ENCODE measurements at places on chromosomes 3 and 15.

DNA sequence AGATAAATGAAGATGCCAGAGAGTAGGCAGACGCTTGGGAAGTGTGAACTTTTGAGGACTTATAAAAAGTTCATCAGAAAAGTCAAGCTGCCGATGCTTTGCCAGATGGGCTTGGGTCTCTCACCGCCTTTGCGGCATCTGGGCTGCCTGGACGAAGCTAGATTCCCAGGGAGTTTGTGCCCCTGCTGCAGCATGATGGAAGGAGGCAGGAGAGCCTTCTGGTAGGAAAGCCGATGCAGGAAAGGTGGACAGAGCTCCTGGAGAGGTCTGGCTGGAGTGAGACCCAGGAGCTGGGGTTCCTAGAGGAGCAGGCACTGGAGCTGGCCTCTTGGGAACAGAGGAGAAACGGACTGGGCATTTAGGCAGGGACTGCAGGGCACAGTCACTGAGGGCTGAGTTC lies 51.9 kb upstream of the ATP2B2 start:
- DNase-seq, result no peak

DNA sequence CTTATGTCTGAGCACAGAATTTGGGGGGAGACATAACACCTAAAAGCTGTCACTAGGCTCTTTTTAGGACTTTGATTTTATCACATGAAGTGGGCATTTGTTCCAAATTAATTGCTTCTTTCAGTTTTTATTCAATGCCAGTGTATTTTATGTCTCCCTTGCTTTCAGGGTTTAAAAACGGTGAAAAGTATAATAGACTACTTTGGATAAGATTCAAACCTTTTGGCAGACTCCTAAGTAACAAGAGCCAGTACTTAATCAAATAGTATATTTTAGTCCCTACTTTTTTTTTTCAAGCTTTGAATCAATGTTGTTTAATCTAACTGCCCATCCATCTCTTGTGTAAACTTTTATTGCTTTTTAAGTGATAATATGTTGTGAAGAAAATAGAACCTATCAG lies 847.2 kb upstream of the DPPA4 start:
- no peak for DNase-seq

DNA sequence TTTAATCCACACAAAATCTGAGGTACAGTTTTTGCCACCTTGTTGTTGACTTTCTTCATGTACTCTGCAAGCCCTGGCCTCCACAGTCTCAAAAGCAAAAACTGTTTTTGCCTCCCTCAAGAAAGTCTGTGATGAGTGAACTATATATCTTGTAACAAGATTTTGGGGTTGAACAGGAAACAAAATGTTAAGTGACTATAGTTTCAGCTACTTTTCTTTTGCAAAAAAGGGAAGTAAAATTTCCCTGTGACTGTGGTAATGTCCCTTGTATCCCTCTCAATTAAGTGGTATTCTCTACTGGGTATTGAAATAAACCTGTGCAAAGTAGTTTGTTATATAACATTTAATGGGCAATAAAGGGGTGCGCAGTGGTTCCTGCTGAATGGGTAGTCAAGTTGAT lies 21.3 kb upstream of the SCAANT1 start:
- no peak for DNase-seq

DNA sequence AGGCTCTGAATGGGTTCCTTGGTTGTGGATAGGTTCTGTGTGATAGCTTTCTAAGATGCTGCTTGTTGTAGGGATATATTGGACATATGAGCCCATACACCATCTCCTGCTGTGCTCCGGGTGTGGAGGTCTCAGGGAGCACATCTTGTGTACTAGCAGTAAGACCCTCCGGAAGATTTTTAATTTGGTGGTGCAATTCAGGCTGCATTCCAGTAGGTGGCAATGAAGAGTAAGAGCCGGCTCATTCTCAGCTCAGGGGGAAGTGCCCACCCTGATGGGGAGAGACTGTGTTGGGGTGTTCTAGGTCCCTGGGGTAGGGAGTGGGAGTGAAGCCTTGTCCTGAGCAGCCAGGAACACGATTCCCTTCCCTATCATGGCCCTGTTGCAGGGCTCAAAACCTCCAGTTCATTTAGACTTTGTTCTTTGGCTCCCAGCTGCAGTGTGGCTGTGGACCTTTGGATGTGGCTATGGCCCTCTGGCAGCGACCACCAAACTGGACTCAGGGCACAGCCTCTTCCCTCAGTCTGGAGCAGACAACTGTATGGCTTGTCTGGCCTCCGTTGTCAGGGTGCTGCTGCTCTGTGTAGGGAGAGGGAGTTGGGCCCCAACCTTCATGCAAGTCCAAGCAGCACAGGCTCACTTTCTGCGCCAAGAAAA lies 104.7 kb downstream of the UNC13C start:
- DNase-seq, result peak; percentile 47

DNA sequence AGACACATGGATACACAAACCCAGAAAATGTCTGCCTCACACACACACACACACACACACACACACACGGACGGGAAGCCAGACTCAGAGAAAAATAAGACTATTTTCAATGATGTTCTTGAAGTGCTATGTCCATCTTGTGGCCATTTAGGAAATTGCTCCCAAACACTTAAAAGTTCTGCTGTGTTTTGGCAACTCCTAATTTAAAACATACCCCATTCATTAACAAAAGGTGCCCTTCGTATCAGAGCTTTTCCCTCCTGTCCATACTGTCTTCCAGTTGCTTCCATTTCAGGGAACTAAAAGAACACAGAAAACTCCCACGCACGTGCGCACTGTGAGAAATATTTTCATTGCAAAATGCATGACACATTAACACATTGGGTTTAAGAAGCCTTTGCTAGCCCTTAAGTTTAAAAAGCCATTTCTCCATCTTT lies 44.6 kb downstream of the SLC12A1 start:
- DNase-seq, result peak; percentile 67

GRCh38 chr3:112773864-112774263 lies 72.8 kb downstream of the CD200R1L start:
- DNase-seq, result peak; percentile 91

- DNase-seq, result peak; percentile 3
Observed at GRCh38 chr15:94749811-94750617, 518.7 kb downstream of the MCTP2 start.

- no peak for DNase-seq
Observed at GRCh38 chr15:100737214-100737613, 134.8 kb downstream of the ASB7 start.

GRCh38 chr15:31387092-31387478 lies 60.5 kb downstream of the KLF13 start:
- no peak for DNase-seq

- no peak for DNase-seq
Observed at GRCh38 chr3:20406611-20407011, 220.6 kb upstream of the SGO1 start.

DNA sequence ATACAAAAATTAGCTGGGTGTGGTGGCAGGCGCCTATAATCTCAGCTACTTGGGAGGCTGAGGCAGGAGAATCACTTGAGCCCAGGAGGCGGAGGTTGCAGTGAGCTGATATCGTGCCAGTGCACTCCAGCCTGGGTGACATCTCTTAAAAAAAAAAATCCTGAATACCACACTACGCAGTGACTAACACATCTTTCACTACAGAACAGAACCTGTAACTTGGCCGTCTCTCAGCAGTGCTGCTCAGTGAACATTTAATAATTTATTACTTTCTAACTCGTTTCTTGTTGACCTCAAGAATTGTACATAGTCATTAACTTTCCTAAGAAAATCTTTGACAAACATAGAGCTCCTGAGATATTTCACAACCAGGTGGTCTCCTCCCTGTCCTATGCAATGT lies 3.8 kb downstream of the GREM1 start:
- DNase-seq, result no peak

DNA sequence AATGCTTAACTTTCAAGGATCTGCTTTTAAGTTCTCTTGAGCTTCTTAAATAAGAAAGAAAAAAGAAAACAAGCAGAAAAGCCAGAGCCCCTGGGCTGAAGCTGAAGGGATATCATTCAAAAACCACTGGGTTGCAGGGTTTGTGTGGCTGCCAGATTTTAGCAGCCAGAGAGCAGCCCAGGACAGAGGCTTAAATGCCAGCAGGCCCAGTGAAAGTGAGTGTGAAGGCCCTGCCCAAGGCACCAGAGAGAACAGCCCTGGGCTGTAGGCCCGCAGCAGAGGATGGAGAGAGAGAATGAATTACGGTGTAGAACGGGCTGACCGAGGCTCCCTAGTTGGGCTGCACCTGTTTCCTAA lies 106.3 kb upstream of the BOC start:
- no peak for DNase-seq

DNA sequence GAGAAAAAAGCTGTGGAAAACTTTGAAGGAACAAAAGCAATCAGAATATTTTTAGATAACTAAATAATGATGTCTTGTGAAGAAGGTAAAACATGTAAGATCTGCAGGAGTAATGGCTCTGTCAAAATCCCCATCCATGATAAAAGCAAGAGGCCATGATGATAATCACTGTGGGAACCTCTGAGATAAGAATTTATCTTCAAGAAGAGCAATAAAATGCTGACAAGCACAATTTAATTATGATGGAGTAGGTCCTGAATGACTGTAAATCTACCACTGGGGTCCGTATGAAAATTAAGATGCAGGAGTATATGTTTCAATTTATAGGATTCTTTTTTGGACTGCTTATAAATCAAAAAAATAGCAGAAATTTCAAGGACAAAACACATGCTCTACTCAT lies 68.3 kb upstream of the CHMP2B start:
- DNase-seq, result no peak

- DNase-seq, result no peak
Observed at GRCh38 chr15:46442901-46443590, 808.2 kb downstream of the SQOR start.

GRCh38 chr15:64236156-64236894 lies 73.5 kb upstream of the PPIB start:
- no peak for DNase-seq

GRCh38 chr3:18712713-18713576 lies 287.8 kb upstream of the SATB1 start:
- no peak for DNase-seq

GRCh38 chr15:70720228-70721016 lies 42.9 kb downstream of the UACA start:
- DNase-seq, result no peak

GRCh38 chr3:9930804-9931418 lies 2.7 kb upstream of the CRELD1 start:
- no peak for DNase-seq
